ENCODE measurements at places on chromosomes 7 and 10.

GRCh38 chr10:22630234-22631174, 83.9 kb downstream of the PIP4K2A start:
- DNase-seq, result peak; percentile 64

- DNase-seq, result no peak
Observed at GRCh38 chr7:108015740-108016139, 12.8 kb upstream of the LAMB1 start.

GRCh38 chr10:8504499-8504898, 450.0 kb downstream of the GATA3 start:
- no peak for DNase-seq

GRCh38 chr7:155804897-155805825, 7.1 kb downstream of the SHH start:
- DNase-seq, result peak; percentile 54

- DNase-seq, result no peak
Observed at GRCh38 chr7:141575654-141576448, 24.6 kb downstream of the AGK start.

DNA sequence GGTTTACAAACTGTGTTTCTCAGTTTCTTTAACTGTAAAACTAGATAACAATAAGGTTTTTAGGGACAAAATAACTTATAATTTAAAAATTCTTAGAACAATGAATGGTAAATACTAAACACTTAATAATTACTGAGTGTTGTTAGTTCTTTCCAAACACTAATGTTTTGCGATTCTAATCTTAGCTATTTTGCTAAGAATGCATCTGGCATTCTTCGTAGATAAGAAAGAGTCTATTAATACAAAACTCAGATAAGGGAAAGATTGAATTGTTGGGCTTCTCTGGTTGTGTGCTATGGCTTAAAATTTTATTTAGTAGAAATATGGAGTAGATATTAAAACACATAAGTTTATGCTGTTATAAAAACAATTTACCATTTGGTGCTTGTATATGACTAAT, 45.4 kb downstream of the TMEM229A start:
- DNase-seq, result no peak

DNA sequence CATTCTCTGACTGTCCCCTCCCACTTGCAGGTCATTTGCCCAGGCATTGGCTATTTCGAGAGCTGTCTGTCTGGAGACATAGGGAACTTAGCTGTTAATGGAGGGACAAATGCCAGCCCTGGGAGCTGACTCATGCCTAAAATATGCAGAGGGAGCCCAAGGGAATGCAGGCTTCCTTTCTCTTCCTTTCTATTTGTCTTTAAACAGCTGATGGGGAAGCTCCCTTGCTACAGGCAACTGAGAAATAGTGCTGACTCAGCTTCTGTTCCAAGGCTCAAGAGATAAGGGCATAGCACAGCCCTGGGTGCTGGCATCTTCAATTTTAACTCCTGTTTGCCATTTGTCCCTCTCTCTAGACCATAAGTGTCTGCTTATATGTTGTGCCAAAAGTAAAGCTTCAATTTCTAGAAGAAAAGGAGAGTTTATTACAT, 82.7 kb upstream of the C1GALT1 start:
- peak; percentile 90 for DNase-seq

DNA sequence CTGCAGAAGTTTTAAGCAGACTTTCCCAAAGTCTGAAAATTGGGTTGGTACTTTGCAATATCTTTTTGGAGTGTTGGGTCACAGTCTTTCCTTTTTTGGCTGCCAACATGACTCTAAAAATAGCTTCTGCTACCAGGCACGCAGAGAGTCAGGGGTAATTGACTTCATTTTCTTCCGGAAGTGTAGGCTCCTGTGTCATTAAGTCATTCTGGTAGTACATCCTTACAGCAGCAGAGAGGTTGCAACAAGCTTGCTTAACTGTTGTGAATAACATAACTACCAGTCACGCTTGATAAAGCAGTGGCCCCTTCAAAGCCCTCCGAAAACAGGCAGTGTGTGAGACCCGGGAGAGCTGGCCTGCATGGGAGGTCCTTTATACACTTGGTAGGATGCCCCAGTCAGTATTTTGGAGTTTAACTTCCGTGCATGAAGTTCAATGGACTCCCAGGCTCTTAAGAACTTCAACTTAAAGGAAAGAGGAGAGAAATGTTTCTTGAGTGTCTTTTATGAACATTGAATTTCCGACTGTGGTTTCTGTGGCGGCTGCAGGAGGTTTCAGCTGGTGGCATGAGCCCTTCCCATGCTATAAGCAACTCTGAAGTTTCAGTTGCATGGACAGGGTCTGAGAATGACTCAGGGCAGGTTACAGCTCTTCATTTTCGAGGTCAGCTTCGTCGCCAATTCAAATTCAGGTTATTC, 310.7 kb downstream of the GALNT17 start:
- peak; percentile 24 for DNase-seq

DNA sequence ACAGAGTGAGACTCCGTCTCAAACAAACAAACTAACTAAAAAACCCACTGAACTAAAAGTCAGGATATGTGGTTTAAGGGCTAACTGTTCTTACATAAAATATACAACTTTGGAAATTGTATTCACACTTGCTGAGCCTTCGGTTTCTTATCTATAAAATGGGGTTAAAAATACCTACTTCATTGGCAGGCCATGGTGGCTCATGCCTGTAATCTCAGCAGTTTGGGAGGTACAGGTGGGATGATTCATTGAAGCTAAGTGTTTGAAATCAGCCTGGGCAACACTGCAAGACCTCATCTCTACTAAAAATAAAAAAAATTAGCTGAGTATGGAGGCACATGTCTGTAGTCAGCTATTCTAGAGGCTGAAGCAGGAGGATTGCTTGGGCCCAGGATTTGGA, 115.4 kb upstream of the KLF6 start:
- no peak for DNase-seq

DNA sequence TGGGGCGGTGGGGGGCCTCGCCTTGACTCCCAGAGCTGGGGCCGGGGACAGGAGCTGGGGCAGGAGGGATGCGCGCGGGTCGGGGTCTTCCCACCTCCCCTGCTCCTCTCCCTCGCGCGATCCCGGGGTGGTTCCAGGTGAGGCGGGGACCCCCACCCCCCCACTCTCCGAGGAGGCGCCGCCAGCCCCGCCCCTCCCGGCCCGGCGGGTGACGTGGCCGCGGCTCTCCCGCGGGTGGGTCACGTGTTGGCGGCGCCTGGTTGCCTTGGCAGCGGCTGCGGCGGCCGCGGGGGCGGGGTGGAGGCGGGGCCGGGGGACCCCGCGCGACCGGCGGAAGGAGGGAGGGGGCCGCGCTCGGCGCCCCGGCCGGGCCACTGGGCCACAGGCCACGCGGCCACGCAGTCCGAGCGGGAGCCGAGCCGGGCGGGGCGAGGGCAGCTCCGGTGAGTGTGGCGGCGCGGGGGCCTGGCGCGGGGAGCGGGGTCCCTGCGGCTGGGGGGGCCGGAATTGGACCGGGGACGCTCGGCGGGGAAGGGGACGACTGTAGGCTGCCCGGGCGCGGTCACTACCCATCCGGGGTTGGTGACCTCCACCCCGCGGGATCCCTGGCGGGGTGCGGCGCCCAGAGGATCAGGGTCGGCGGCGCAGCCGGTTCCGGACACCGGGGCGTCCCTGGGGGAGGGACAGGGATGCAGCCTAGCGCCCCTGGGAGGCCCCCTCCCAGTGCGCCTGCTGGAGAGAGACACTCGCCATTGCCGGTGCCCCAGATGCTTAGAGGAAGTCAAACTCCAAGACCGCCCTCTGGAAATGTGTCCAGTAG, at the start of gene ORAI2:
TSS of gene ORAI2 (plus strand) at position 357 of the 820 bp plus-strand sequence. CDS start 5,382 bp downstream, outside the sequence.
- DNase-seq, result peak; percentile 88

- no peak for DNase-seq
Observed at GRCh38 chr7:115793958-115794702, 236.4 kb downstream of the TFEC start.

DNA sequence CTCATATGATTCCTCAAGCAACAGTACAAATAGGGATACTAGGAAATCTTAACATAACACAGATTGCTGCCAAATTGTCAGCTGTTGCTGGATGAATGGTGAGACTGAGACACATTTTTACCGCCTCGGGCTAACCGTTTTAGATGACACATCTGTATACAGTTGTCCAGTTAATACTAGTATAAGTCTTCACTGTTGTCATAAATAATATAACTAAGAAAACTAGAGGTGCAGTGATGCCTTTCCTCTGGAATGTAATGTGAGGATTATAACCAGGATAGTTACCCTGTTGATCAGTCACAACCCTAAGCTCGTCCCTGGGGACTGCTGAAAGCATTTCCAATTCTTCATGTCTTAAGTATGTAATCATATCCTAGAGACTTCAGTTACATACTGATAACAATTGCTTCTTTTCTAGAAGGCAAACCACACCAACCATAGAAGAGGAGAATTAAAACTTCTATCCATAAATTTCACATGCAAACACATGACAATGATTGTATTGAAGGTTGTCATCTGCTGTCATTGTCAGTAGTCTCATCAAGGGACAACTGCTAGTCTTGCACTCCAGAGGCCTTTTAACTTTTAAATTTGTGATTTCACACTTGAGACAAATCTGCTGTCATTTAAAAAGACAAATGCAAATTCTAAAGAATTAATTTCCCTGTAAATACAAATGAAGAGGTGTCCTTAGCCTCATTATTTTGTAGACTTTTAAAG, 100.4 kb upstream of the SEMA3D start:
- peak; percentile 69 for DNase-seq

GRCh38 chr10:93363891-93364648, 118.1 kb downstream of the MYOF start:
- no peak for DNase-seq

DNA sequence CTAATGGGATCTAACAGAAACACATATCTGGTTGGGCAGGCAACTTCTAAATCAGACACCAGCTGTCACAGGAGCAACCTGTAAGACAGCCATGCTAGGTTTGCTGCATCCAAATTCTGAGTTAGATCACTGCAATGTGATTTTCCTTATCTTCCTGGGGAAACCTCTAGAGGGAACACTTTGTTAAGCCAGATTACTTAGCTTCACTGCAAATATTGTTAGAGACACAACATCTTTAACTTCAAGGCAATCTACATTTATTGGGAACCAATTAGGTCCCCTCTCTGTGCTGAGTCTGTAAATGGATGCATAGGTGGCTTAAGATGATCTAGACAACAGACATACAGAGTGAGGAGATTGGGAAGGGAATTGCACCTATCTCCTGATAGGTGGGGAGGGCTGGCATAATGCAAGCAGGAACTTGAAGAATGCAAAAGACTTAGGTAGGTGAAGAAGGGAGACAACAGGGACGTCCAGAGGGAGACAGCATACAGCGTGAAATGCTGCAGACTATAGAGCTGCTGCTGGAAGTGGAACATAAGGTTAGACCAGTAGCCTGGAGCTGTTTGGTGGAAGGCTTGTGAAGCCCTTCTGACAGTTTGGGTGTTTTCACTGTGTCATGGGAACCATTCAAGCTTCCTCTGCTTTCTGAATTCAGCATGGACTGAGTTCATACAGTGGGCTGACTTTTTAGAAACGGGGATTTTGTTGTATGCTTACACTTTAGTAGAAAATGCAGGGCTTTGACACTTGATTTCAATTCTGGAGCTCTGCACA, 109.8 kb upstream of the ELMO1 start:
- DNase-seq, result no peak

DNA sequence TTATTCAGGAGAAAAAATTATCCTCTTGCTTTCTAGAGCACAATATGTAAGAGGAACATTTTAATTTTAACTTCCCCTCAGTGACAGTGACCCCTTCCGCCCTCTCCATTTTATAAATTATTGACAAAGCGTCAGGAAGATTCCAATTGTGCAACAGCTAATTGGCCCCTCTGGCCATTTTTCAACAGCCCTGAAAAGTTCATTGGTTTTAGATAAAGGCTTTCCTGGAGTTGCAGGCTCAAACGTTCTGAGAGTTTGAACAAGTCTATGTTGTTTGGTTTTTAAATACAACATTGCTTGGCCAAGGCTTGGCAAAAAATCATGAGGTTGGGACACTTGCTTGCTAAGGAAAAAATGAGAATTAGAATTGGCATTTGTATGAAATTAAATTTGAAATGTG, 422.2 kb upstream of the ANKRD30A start:
- DNase-seq, result peak; percentile 23

DNA sequence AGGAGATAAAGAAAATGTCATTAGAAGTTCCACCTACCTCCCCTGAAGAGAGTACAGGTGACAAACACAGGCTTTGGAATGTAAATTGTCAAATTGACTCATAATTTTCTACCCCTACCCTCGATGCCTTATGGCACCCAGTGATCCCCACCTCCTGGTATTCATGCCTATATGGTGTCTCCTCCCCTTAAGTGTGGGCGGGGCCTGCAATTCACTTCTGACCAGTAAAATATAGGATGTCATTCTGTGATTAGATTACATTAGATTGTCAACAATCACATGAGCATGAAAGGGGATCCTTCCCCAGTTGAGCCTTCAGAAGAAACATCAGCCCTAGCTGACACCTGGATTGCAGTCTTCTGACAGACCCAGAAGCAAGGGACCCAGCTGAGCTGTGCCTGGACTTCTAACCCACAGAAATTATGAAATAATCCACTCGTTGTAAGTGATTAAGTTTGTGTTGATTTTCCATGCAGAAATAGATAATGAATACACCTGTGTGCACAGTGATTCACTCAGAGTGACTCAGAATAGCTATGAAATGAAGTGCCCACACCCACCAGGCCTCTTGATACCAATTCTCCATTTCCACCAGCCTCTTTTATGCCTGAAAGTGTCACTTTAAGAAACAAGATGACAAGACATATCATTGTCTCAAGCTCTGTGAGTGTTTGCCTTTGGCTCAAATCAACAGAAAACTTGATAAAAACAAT, 8.5 kb upstream of the SLC39A12 start:
- DNase-seq, result no peak

- no peak for DNase-seq
Observed at GRCh38 chr10:100509241-100509840, 10.3 kb downstream of the SEC31B start.

DNA sequence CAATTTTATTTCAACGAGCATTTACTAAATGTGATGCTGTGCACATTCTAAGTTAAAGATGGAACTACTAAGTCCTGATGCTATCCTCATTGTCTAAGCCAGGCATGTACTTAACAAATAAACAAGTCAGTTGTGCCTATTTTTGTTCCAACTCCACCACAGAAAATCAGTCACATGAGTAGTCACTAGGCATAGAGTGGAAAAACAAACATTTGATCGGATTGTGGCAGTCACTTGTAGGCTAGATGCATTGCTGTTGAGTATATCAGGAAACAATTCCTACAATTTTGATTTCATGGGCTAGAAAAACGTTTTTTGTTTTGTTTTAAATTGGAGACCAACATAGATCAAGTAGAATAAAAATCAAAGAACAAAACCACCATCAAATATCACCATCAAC, 177.6 kb upstream of the SLC25A13 start:
- DNase-seq, result no peak

GRCh38 chr7:91193141-91193540, 71.1 kb upstream of the FZD1 start:
- no peak for DNase-seq

- no peak for DNase-seq
Observed at GRCh38 chr7:24595671-24596418, 22.6 kb downstream of the PALS2 start.
